ENCODE measurements at places on chromosomes 6 and 20.

DNA sequence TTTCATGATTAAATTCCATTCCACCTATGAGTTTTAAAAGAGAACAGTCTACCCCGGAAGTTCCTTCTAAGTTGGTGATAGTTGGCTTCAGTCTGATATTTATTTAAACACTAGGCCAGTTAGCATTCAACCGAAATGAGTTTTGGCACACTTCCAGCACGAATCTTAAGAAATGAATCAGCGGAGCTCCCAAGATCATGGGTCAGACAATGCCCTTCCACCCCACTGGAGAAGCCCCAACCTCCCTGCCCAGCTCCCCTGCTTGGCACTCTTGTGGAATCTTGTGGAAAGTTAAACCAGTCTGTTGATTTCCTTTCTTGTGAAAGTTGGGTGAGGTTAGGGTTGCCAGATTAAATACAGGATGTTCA is 64.3 kb downstream of the MKKS start:
- DNase-seq, result no peak

DNA sequence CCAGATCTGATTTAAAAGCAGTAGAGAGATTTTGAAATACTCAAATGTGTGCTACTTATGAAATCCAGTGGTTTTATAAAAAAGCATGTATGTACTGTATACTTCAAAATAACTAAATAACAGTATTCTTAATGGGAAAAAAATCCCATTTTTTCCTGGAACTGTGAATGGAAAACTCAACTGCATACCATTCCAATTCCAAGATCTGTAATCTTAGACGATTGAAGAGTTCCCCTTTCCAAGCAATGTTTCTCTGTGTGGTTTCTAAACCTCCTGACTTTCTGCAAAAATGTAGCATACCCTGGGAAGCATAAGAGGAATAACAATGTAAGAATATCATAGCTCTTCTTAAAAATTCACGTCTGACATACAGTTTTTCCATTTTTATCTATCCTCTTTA is 40.3 kb upstream of the HIVEP2 start:
- no peak for DNase-seq

GRCh38 chr6:11514672-11515071 is 22.9 kb upstream of the TMEM170B start:
- no peak for DNase-seq

DNA sequence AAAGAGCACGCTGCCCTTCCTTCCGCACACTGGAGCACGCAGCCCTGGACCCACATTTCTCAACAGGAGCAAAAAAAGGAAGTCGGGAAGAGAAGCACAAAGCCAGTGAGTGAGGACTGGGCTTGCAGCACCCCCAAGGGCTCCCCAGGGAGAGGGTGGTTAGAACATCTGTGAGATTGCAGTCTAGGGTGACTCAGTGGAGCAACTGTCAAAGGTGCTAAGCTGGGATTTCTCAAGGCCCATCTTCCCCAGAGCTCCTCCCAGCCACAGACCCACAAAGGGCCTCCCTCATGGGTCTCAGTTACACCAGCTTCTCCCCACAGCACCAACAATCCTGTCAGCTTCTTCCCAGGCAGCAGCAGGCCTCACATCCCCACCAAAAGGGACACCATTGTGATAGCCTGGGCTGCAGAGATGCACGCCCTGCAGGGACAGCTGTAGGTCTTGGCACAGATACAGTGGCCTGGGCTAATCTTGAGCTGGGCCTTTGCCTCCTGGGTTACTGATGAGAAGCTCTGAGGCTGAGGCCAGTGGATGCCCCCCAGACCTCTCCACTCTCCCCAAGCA is 39.6 kb upstream of the CD93 start:
- DNase-seq, result no peak

DNA sequence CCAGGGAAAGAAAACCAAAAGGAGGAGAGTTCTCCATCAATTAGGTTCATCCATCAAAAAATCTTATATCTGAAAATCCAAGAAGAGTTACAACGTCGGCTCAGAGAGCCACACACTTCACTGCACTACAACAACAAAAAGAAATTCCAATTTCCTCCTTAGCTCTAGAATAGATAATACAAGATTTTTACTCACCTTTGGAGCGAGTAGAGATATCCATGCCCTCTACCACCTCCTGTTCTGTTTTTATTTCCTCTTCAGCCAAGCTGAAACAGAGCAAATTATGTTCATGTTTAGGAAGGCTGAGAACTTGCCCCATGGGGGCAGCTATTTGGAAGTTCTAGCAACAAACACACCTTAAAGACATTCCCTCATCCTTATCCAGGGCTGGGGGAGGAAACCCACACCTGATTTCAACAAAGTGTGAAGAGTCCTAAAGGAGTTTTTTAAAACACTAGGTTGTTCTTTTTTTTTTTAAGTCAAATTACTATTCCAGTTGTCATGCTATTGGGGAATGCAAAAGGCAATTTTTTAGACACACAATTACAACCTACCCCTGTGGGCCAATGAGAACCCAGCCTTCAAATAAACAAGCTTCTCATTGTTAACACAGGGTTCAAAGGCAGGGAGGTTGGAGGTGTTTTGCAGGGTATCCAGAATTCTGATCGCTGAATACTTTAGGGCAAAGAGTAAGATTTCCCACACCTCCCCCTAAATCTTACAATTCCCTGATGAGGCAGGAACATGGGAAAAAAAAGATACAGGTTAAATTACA is 8.7 kb downstream of the ZMYND8 start:
- DNase-seq, result no peak

Measured in CD4-positive, alpha-beta T cell treated with Interleukin-21 for 1 hour (primary cell).